ENCODE measurements at places on chromosomes 3 and 15.

DNA sequence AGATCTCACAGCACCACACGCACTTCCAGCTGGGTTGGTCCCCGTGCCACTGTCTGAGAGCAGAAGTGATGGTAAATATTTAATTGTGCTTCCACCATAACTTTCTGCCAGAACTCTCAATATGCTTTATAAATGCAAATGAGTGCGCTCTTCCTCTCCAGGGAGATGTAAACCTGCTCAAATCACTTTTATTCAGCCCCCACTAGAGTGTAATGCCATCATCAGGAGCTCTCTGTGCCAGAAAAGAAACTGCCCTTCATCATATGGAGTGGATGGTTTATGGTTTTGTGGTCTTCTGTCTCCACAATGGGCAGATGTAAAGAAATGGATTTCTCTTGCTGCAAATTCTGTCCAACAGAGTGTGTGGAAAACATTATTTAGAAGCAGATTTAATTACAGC is 127.0 kb downstream of the EPHB1 start:
- no peak for DNase-seq

DNA sequence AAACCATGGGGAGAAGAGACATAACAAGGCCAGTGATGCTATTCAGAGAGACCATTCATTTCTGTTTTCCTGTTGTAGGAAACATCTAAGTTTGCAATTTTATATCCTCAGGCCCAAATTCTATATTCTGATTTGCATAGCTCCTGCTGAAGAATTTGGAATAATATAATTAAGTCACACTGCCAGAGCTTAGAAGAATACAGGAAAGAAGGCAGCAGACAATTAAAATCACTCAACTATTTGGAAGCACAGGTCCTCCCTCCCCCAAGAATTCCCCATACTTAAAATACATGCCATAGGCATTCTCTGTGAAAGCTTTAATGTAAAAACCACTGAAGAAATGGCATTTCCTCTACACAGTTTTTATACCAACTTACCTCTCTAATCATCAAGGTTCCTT is 66.9 kb upstream of the SLC2A2 start:
- DNase-seq, result no peak

DNA sequence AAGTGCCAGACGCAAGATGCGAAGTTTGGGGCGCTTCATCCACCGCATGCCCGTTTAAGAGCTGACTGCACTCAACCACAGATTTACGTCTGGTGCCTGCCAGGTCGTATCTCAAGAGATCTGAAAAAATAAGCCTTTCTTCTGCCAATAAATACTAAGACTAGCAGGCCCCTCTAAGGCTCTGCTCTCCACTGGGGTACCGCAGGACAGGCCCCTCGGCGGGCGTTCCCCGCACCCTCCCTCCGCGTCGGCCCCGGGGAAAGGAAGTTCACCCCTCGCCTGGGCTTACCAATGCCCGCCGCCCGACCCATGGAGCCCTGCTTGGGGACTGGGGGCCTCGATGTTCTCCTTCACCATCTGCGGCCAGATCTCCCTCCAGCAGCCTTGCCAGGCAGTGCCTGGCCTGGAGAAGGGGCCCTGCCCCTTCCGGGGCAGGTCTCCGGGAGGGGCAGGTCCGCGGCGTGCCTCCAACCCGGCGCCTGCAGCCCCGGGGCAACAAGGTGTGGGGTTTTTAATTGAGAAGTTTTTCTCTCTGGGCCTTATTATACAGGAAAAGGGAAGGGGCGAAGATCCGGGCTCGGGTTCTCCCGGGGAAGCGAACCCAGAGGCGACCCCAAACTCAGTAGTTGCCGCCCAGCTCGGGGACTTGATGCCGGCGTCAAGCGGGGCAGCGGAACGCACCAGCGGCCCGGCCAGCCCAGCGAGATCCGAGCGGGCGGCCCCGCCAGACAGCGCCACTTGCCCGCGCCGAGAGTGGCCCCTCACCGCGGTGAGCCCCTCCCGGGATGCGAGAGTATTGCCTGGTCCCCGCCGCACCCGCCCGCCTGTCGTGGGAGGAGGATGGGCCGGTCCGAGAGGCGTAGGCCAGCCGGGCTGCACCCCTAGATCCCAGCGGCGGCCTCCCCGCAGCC is 735 bp downstream of the GOLGA8B start:
- DNase-seq, result no peak

DNA sequence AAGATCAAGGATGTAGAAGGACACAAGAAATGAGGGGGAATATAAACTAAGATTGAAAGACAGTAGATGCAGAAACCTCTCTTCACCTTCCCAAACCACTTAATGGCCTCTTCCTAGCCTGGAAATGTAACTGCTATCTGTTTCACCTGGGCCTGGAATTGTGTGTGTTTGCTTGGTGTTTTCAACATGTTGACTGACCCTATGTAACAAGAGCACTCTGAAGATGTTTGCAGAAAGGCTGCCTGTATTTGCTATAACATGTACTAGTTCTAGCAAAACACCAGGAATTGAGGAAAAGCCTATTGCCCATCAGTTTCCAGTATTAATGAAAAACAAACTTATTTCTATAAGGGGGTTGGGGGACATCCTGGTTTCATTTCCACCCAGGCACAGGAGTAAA is 248.3 kb downstream of the WDR72 start:
- no peak for DNase-seq

DNA sequence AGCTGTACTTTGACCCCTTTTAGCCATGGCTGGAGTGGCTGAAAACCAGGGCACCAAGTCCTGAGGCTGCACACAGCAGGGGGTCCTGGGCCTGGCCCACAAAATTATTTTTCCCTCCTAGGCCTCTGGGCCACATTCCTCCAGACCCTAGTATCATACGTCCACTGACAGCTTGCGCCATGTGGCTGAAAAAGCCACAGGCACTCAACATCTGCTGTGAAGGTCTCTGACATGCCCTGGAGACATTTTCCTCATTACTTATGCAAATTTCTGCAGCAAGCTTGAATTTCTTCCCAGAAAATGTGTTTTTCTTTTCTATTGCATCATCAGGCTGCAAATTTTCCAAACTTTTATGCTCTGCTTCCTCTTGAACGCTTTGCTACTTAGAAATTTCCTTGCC is 239.0 kb downstream of the SQOR start:
- DNase-seq, result no peak

DNA sequence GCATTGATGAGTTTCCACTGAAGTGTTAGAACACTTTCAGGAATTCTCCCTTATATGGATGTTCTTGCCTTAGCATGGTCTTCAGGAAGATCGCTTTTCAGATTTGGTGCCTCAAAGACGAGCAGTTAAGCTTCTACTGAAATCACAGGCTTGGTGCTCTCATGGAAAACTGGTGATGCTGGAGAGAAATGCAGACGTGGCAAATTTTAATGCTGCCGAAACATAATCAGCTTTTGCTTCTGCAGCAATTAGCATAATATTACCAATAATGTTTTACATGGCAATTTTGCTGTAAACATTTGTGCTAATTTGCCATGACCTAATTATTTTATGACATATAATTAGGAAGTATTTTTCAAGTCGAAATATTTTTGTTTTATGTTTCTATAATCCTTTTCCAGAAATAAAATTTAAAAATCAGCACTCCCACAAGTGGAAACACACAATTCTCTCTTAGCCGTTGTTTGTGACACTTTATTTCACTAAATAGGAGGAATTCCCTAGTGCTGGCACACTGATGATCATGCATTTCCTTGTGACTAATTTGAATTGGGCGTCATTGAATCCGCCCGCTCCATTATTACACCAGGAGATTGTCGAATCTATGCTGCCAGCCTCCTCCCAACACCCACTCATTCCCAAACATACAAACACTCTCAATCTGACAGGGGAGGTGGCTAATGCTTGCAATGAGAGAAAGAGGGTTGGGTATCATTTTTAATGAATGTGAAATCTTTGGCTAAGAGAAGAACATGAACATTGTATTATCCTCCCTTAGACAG is 506.8 kb upstream of the PPP2R3A start:
- DNase-seq, result no peak

All from smooth muscle cell of the brain vasculature (primary cell).